ENCODE measurements at places on chromosomes 2 and 18. TPM values are rescaled to one million over a fixed set of nuclear protein-coding genes. Genes with fewer than 3 reads are reported as not detected.

- no peak for DNase-seq
Measured at GRCh38 chr18:44520981-44521667, 159.6 kb upstream of the SETBP1 start.

Gene NT5C1B
- not detected for total RNA-seq

- DNase-seq, result no peak
Measured at GRCh38 chr2:128727914-128728313, 409.2 kb upstream of the HS6ST1 start.

- DNase-seq, result no peak
Measured at GRCh38 chr18:32422201-32422600, 48.5 kb downstream of the GAREM1 start.

- DNase-seq, result no peak
Measured at GRCh38 chr18:48577478-48578190, 38.8 kb downstream of the CTIF start.

Gene NYAP2
- total RNA-seq, result 0.14 TPM
